ENCODE measurements at places on chromosomes 3 and 15. TPM values are rescaled to one million over a fixed set of nuclear protein-coding genes. Genes with fewer than 3 reads are reported as not detected.

The LOXL1 gene
- 36.8 TPM for total RNA-seq

The GCNT3 gene
- 10.1 TPM for total RNA-seq

The PPARG gene
- total RNA-seq: 85.2 TPM

The SMCO1 gene
- not detected for total RNA-seq

The HTR3C gene
- not detected for total RNA-seq

The GREM1 gene
- 50.0 TPM for total RNA-seq

The CHDH gene
- 47.8 TPM for total RNA-seq

The BTLA gene
- not detected for total RNA-seq

The AADAC gene
- 6.7 TPM for total RNA-seq

The CYP1A2 gene
- not detected for total RNA-seq

The DNASE1L3 gene
- total RNA-seq: not detected

The GOLGA8F gene
- not detected for total RNA-seq

The ZNF280D gene
- total RNA-seq: 35.6 TPM

The SPATA12 gene
- not detected for total RNA-seq

The ROPN1B gene
- total RNA-seq: not detected

The COMMD2 gene
- 50.4 TPM for total RNA-seq

The BCL2A1 gene
- 12.5 TPM for total RNA-seq

The CPNE9 gene
- not detected for total RNA-seq

The MNS1 gene
- total RNA-seq: not detected

The RAD51 gene
- 0.87 TPM for total RNA-seq

All from stomach (tissue), 19 donors.